ENCODE measurements at places on chromosomes 5 and 9.

DNA sequence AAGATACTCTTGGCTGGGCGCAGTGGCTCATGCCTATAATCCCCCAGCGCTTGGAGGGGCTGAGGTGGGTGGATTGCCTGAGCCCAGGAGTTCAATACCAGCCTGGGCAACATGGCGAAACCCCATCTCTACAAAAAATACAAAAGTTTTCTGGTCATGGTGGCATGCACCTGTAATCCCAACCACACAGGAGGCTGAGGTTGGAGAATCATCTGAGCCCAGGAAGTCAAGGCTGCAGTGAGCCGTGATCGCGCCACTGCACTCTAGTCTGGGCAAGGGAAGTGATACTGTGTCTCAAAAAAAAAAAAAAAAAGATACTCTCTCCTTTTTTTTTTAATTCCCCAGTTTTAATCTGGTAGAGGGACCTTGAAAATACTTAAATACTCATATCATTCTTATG is 15.0 kb downstream of the ANKRD33B start:
- no peak for DNase-seq

DNA sequence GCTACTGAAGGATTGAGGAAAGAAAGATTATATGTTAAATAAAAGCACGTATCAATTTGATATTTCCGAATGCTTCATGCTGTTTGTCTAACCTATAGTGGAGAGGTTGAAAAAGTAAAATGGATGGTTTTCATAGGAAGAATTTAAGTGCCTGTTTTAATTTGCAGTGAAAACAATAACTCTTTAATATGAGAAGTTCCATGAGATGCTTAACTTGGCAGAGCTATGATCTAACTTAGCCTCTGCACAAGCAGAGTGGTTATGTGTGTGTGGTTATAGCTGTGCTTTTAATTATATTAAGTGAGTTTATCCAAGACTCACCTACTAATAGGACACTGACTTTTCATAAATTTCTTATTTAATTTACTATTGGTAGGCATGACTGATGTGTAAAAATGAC is 57.4 kb downstream of the AOPEP start:
- no peak for DNase-seq

- no peak for DNase-seq
These were observed 78.8 kb upstream of the STK32A start for GRCh38 chr5:147156012-147156411.

GRCh38 chr9:72814083-72814597 is 138.7 kb downstream of the ALDH1A1 start:
- DNase-seq = no peak

GRCh38 chr9:96027251-96028131 is 152.0 kb downstream of the ERCC6L2 start:
- DNase-seq = no peak

GRCh38 chr9:36146651-36147050 is 10.1 kb downstream of the GLIPR2 start:
- no peak for DNase-seq

- DNase-seq = no peak
These were observed 20.6 kb downstream of the EDIL3 start for GRCh38 chr5:84364043-84364442.

GRCh38 chr9:38091310-38092199 is 22.5 kb upstream of the SHB start:
- DNase-seq = no peak

- no peak for DNase-seq
These were observed 505.0 kb downstream of the SPOCK1 start for GRCh38 chr5:136994154-136994553.

DNA sequence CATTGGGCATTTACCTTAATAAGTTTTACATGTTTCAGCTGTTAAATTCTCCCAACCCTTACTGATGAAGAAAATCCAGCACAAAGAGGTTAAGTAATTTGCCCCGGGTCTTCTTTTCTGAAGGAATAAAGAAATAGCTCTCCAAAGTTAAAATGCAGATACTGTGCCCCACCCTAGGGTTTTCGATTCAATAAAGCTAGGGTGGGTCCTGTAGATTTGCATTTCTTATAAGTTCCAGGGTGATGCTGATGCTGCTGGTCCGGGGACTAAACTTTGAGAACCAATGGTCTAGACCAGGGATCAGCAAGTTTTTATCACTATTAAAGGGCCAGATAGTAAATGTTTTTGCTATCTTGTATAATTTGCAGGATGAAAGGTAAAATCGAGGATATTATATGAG is 156.7 kb downstream of the ADAMTS12 start:
- DNase-seq = no peak

DNA sequence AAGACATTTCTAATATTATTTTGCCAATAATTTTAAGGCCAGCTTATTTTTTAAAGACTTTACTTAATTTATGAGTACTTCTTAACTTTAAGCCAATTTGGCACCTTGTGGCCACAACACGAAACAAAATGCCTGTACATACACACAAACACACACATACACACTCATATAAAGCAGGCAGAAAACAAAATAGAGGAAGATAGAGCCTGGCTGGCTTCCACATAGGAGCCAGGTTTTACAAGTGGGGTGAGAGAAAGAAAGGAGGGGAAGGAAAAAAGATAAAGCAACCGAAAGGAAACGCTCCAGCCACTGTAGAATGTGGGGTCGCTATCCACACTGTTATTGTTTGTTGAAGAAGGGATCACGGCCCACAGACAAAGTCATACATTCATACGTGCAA is 10.4 kb downstream of the GMCL2 start:
- DNase-seq = no peak

DNA sequence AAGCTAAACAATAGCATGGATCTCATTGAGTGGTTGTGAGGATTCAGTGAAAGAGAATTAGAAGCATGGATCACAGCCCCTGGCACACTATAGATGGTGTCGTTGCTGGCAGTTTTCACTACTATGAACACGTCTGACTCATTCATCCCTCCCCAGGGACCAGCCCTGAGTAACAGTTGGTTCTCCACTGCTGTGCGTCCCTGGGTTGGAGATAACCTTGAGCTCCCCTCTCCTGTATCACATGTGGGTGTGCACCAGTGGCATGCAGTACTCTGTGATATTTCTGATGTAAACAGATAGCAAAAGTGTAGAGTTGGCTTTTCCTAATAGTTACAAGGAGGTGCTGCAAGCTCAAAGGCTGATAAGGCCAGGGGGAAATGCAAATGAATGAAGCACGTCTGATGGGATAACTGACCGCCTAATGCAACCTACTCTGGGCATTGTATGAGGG is 8.8 kb upstream of the LCP2 start:
- DNase-seq = peak; percentile 35

- DNase-seq = peak; percentile 92
These were observed 126.8 kb upstream of the STC2 start for GRCh38 chr5:173454736-173455598.

- no peak for DNase-seq
These were observed 61.8 kb downstream of the PRKACG start for GRCh38 chr9:68951879-68952659.

DNA sequence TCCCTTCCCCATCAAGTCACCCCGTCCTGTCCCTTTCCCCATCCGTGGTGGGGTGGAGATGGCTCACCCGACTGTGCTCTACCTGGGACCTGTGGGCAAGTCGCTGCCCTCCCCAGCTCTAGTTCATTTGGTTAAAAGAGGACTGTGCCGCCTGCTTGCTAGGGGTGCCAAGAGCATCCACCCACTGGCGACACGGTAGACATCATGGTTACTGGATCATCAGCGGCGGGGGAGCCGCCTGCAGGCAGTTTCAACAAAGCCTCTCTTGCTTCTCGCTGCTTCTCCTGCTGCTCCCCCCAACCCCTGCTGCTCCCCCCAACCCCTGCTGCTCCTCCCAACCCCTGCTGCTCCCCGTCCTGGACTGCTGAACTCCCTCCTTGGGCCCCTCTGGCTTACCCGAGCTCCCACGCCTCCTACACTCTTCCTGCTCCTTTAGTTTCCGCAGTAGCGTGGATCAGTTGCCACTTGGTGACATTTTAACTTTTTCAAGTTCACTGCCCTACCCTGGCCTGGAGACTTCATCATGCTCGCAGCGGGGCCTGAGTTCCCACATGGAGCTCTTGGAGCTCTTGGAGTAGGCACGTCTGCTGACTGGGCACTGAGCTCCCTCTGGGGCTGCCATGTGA is 22.0 kb upstream of the SCGB3A1 start:
- DNase-seq = no peak

- DNase-seq = no peak
These were observed 236.9 kb downstream of the PDE4D start for GRCh38 chr5:59656351-59657254.

- peak; percentile 99 for DNase-seq
These were observed 23.7 kb upstream of the UBAP2 start for GRCh38 chr9:34072410-34072809.

GRCh38 chr5:142175461-142176142 is 67.0 kb downstream of the NDFIP1 start:
- no peak for DNase-seq

DNA sequence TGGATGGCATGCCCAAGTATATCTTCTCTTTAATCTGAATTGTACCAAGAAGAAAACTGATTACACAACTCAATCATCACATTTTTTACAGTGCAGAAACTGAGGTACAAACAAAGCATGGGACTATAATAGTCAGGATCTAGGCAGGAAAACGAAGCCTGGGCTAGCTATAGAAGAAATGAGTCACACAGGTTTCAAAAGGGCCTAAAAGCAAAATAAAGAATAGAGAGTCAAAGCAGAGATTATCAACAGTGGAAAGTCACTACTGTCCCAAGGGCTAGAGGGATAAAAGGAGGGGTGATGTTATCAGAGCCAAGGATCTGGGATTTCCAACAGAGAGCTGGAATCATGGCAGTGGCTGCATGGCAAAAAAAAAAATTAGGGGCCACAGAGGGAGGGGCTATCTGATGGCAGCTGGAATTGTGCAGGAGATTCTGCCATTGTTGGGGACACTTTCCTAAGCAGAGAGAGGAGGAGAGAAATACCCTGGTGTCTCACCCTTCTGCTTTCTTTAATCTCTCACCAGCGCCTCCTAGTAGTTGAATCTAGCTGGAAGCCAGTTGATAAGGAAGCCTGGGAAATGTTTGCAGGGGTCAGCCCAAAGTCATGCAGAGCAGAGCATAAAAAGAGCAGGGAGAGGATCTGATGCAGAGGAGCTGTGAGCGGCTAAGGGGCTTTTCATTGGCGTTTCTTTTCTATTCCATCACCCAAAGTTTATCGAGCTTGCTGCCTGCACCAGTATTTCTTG is 343.2 kb downstream of the ACTL7B start:
- peak; percentile 23 for DNase-seq

DNA sequence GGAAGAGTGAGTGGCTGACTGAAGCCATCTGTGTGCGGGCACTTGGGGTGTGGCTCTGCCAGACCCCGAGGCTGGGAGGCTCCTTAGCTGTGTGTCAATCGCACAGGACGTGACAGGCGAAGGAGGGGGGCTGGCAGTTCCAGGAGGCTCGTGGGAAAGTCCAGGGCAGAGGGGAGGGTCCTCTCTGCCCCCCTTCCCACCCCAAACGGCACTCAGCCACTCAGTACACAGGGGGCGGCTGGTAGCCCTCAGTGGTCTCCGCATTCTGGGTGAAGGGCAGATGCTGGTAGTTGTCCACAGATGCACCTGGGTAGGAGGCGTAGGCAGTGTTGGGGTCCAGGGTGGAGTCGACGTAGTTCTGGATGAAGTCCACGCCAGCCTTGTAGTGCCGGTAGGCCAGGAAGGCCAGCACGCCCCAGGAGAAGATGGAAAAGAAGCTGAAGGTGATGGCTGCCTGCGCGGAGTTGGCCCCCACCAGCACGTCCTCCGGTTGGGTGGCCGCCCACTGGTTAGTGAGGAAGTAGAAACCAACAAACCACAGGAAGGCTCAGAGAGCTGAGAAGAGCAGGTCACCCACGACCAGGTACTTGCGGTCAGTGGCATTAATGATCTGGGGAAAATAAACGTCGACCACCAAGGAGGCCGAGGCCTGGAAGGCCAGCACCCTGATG is 85.4 kb upstream of the CEP78 start:
- no peak for DNase-seq

- no peak for DNase-seq
These were observed 287.0 kb downstream of the GAS1 start for GRCh38 chr9:86660146-86660943.

DNA sequence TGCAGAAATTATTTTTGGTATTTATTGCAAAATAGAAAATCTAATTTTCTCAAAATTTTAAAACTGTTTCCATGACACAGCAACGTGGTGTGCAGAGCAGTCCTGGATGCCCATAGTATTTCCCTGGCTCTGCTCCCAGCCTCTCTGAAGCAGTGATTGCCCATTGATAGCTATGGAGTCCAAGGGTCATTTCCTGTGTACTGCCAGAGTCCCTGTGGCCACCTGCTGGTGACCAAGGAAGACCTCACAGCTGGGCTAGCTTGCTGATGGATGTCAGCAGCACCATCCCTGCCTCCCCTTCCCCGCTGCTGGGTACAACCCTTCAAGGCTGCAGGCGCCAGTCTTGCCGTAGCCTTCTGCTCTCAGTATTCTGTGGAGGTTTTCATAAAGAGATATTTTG is 184.1 kb downstream of the DIRAS2 start:
- no peak for DNase-seq

DNA sequence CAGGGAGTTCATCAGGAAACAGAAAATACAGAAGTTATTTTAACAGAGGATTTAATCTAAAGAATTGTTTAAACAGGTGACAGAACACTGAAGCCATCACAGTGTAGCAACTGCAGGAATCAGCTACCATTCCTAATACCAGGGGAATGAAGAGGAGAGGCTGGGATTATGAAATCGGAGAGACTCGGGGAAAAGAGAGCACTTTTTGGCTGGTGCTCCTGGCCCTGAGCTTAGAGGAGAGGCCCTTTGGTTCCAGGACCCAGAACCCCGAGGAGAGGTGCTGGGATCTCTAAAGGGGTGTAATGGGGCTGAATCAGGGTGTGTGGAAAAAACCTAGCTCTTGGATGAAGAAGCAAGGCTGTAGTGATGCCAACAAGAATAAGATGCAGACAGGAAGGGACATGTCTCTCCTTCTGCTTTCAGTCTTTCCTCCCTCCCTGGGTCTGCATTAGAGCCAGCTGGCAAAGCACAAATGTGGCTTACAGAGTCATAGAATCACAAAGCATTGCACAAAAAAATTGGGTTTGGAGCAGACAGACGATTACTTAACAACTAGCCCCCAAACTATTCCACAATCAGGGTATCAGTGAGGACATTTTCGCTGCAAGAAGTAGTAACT is 11.6 kb upstream of the SFXN1 start:
- peak; percentile 45 for DNase-seq

DNA sequence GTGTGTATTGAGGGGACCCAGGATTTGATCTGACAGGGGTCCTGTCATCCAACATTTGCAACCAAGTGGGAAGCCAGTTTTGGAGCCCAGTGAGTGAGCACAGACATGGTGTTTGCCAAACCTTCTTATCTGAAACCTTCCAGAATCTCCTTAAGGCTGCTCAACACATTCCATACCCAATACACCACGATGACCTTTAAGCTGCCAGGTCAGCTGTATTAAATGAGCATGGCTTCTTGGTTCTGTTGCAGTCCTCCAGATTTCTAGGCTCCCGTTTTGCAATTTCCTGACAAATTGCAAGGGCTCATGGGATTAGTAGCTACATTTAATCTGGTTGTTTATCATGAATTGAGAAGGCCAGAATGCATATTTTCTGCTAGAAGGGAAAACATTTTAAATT is 124.2 kb upstream of the ATP10B start:
- DNase-seq = no peak

DNA sequence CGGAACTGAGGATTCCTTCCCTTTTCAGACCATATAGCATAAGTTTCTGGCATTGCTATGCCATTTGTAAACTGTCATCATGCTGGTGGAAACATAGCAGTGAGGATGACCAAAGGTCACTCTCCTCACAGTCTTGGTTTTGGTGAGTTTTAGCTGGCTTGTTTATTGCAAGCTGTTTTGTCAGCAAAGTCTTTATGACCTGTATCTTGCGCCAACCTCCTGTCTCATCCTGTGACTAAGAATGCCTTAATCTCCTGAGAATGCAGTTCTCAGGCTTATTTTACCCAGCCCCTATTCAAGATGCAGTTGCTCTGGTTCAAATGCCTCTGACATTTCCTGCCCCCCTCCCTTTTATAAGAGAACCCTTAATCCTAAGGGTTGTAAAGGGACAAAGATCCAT is 26.7 kb upstream of the GRIA1 start:
- DNase-seq = peak; percentile 61
